ENCODE measurements at places on chromosomes 3 and 15. TPM values are rescaled to one million over a fixed set of nuclear protein-coding genes. Genes with fewer than 3 reads are reported as not detected.

The CCDC9B gene
- 15.3 TPM for total RNA-seq

The AGBL1 gene
- not detected for total RNA-seq

The FAM81A gene
- 17.9 TPM for total RNA-seq

The SERPINI2 gene
- not detected for total RNA-seq

The HRH1 gene
- 1.9 TPM for total RNA-seq

The POTEB3 gene
- total RNA-seq, result not detected

The SLC22A14 gene
- total RNA-seq, result not detected

The CCR4 gene
- not detected for total RNA-seq

The IL12A gene
- 0.34 TPM for total RNA-seq

The DOCK3 gene
- not detected for total RNA-seq

The GPR62 gene
- not detected for total RNA-seq

The LIPH gene
- total RNA-seq, result 11.6 TPM

The ITIH1 gene
- 0.08 TPM for total RNA-seq

The TRAIP gene
- 12.8 TPM for total RNA-seq

The SMCO1 gene
- not detected for total RNA-seq

The AADACL2 gene
- total RNA-seq, result not detected

The LSAMP gene
- not detected for total RNA-seq
